Activated naive CD4-positive, alpha-beta T cell (primary cell): ENCODE measurements at places on chromosomes 3 and 15.

- DNase-seq: no peak
Observed at GRCh38 chr3:100953103-100953502, 40.1 kb downstream of the ABI3BP start.

DNA sequence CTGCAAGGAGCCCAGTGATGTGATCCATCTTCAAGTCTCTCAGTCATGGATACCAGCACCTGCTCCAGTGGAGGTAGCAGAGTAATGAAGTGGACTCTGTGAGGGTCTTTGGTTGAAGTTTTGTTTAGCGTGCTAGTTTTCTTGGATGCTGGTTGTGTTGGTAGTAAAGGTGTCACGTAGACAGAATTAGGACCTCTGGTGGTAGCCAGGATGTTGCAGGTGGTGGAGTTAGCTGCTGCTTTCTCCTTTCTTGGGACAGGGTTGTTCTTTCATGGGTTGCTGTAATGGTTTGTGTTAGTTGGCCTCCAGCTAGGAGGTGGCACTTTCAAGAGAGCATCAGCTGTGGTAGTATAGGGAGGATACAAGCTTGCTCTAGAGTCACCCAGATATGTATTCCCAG, 125.2 kb downstream of the ANXA2 start:
- no peak for DNase-seq

DNA sequence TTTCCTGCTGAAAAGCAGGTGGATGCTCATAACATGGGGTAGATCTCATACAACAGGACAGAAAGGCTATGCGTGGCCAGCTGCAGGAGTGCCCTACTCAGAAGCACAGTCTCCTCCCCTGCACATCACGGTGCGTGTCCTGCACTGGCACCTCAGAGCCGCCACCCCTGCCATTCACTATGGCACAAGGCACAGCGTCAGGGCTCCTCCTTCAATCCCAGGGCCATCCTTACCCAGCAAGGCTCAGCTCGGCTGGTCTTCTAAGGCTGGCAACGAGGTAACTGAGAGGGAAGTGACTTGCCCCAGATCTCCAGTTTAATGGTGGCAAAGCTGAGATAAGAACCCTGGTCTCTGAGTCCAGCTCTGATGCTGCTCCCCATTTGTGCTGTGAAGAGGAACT, 97.1 kb downstream of the CPN2 start:
- no peak for DNase-seq

DNA sequence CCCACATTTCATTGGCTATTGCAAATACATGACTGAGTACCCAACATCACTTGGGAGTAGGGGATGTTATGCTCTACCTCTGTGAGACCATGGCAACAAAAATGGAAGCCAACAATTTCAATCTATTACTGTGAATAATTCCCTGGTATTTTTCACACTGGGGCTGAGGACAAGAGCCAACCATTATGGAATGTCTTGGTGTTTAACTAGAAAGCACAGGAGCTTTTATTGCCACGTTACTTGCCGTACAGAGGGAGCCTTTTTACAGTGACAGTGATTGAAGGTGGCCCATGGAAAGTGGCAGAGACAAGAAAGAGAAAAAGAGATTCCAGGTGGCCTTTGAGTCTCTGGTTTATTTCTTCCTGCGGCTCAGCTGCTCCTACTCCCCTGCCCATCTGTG, 105.7 kb upstream of the TBC1D5 start:
- DNase-seq: no peak

DNA sequence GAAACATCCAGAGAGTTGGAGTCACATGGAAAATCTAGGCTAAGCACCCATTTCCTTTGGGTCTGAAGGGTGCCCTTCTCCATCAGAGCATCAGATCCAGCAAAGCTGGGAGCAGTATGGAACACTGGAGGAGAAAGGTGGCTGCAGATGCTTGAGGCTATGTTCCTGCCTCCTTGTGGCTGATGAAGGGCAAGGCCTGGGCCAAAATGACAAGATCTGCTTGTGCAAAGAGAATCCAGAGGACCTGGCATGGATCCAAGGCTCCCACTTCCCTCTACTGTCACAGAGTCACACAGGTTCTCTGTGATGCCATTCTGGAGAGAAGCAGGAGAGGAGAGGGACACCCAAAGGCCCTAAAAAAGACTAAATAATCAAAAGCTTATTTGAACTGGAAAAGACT, 9.2 kb upstream of the ATP8B4 start:
- no peak for DNase-seq

GRCh38 chr3:184230603-184231528, 1.5 kb downstream of the VWA5B2 start:
- no peak for DNase-seq

GRCh38 chr15:58148120-58148519, 9.9 kb downstream of the AQP9 start:
- DNase-seq: no peak
